Hepatic stellate cell (primary cell): ENCODE measurements at places on chromosomes 7 and 10.

DNA sequence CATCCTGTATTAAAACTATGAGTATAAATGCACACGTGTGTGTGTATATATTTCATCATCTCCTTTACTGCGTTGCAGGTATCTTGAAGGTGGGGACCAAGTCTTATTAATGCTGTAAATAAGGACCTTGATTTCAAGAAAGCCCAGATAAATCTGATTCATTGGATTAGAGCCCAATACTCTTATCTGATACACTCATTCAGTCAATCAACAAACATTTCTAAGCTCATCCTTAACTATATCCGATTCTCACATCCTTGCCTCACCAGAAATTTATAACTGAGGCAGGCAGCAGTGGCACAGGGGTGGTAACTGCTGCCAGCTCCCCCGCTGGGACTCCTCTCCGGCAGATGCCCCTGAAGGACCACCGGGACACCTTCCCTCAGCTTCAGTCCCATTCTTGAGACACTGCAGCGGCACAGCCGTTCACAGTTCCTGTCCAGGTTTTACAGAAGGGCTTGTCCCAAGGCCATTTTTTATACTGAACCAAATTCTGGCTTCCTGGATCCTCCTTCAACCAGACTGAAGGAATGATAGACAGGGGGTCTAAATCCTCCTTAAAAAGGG is 54.0 kb downstream of the BRI3 start:
- no peak for DNase-seq

DNA sequence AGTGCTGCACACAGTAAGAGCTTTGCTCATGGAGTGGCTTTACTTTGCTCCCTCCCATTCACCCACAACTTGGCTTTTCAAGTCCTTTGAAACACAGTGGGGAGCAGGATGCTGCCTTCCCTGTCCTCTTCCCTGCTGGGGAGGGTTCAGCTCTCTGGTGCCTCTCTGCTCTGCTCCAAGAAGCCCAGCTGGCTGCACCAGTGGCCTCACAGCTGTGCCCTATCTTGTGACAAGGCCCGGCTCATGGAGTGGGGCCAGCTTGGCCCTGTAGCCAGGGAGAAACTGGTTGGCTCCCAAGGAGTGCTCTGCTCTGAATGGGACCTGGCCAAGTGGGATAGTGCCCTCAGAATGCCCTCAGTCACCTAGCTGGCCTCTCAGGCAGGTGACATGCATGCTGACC is 212.3 kb upstream of the ZMIZ1 start:
- no peak for DNase-seq

DNA sequence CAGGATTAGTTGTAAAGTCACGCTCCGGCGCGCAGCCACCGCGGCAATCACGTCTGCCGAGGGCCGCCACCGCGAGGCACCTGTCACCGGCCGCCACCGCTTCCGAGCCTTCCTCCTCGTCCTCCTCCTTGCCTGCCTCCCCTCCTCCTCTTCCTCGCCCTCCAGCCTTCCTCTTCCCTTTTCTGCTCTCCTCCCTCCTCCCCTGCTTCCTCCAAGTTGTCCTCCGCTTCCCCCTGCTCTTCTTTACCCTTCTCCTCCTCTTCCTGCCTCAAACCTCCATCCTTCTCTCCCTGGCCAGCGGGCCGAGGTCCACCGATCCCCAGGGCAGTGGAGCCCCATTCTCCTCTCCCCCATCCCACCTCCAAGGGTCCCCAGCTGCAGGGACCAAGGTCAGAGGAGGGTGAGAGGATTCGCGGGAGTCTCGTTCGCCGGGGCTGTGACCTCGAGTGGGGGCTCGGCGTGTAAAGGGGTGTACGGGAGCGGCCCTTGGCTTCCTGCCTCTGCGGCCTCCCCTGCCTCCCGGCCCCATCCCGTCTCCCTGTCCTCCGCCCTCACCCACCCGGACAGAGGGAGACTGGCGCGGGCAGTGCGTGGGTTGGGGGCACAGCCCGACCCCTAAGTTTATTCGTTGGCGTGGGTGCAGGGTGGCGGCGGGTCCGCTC is 89.5 kb upstream of the PAX2 start:
- DNase-seq, result no peak

GRCh38 chr7:99008921-99009530 is 130.7 kb downstream of the TRRAP start:
- DNase-seq, result no peak

DNA sequence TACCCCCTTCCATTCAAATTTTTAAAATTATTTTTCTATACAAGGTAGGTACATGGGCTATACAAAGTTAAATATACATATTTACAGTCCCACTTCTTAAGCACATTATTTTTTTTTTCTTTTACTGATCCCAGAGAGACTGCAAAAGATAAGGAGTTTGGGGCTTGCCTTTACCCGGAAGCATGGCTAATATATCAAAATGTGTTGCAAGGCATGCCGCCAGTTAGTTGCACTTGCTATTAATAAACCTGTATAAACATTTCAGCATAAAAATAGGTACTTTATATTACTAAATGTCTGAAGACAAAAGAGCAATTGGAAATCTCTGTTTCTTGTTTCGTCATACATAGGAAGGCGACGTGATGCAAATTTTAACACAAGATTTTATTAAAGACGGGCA is 21.5 kb upstream of the PDLIM1 start:
- DNase-seq, result no peak

- no peak for DNase-seq
These were observed 110.3 kb downstream of the RNF133 start for GRCh38 chr7:122588621-122589020.

GRCh38 chr7:70215491-70215890 is 617.2 kb downstream of the AUTS2 start:
- DNase-seq, result no peak

DNA sequence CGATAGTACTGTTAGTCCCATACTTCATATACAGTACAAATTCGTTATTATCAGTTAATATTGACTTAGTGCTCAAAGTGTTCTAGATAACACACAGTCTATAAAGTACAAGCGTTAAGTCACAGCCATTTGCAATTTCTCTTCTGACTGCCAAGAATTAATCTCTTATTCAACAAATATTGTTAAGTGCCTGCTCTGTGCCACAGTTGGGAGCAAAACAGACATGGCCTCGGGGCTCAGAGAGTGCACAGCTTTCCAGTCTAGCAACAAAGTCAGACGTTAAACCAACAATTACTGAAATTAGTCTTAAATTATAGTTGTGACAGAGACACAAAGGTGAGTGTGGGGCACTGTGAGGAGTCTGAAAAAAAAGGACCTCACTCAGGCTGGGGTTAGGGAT is 113.0 kb upstream of the DPP6 start:
- DNase-seq, result no peak

DNA sequence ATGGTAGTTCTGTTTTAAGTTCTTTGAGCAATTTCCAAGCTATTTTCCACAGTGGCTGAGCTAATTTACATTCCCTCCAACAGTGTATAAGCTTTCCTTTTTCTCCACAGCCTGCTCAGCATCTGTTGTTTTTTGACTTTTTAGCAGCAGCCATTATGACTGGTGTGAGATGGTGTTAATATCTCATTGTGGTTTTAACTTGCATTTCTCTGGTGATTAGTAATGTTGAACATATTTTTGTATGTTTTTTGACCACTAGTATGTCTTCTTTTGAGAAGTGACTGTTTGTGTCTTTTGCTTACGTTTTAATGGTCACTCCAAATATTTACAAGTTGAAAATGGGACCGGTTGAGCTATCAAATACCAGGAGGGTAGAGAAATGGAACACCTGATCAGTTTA is 20.4 kb downstream of the GNG11 start:
- no peak for DNase-seq

DNA sequence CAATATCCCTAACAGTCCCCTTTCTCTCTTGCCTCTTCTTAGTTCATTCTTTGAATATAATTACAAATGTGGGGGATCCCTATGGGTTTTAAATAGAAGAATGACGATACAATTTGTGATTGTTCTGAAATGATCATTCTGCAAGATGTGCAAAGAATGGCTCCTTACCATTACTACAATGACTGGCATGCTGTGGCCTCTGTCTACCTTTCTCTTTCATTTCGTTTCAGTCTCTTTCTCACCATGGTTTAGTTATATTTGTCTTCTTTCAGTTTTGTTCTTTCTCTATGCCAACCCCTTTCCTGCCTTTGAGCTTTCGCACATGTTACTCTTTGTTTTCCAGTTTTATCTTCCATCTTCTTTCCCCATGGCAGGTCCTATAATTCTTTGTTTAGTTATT is 176.5 kb downstream of the SUGCT start:
- no peak for DNase-seq

DNA sequence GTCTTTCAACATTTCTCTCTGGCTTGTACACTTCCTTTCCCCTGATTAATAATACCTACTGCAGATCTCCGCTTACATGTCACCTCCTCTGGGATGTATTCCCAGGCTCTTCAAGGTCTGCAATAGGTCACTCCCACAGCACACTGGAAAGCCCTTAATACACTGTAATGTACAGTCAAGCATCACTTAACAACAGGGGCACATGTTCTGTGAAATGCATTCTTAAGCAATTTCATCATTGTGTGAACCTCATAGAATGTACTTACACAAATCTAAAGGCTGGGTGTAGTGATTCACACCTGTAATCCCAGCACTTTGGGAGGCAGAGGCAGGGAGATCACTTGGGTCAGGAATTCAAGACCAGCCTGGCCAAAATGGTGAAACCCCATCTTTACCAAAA is 1.9 kb downstream of the COX15 start:
- DNase-seq, result no peak

GRCh38 chr10:90985321-90985933 is 64.5 kb upstream of the ANKRD1 start:
- DNase-seq, result no peak

- DNase-seq, result no peak
These were observed 9.5 kb downstream of the GLI3 start for GRCh38 chr7:42227541-42227935.

DNA sequence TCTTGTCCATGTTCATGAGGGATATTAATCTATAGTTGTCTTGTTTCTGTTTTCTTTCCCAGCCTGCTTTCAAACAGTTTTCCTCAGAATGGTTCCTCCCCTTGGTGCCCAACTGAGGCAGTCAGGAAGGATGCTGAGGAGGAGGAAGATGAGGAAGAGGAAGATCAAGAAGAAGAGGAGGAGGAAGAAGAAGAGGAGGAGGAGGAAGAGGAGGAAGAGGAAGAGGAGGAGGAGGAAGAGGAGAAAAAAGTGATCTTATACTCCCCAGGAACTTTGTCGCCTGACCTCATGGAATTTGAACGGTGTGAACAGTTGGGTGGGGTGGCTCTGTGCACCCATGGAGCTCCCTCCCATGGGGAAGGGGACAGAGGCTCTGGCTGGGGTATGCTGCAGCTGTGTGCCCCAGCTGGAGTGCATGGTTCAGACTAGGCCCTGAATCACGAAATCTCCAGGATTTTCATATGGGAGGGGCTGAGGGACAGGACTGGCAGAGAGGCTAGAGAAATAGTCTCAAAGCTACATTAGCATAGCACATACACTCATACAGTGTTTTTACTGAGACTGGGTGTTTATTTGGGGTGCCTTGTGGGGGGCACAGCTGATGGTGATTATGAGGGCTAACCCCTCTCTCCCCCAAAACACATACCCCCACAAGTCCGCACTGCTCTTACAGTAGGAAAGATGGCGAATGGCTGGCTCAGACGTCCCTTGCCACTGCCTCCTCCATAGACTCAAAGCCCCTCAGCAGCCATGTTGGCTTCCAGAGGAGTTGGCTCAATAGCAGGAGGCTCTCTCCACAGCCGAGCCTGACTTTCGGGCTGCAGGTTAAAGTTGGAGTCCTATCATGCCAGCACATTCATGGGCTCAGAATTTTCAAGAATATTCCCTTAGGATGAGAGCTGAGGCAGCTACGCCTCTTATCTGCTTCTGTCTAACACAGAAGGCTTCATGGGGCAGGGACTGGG is 11.9 kb downstream of the STRA8 start:
- no peak for DNase-seq

DNA sequence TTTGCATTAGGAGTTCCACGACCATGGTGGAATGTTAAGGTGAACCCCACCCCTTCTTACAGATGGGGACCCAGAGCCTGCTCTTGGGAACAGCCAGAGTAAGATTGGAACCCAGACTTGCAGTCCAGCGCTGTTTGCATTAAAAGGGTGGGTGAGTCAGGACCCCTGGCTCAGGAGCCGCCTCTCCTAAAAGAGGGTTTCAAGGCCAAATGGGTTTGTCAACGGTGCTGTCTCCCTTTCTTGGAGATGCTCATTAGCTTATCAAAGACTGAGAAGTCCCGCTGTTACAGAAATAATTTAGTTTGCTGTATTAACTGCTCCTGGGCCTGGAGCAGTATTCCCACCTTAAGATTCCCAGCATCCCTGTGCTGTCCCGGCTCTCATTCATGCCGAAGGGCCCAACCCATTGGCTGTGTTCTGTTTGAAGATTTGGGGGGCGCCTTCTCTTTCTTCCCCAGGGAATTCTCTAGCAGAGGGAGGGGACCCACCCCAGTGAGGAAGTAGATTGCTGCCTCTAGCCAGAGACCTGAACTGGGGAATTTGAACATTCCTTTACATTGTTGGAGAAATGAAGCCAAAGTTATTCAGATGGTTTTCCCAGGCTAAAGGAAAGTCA is 1.8 kb downstream of the MARVELD1 start:
- DNase-seq, result no peak

GRCh38 chr7:110224643-110225042 is 866.3 kb upstream of the LRRN3 start:
- DNase-seq, result no peak

- no peak for DNase-seq
These were observed 94.5 kb downstream of the GRB10 start for GRCh38 chr7:50688226-50688590.

DNA sequence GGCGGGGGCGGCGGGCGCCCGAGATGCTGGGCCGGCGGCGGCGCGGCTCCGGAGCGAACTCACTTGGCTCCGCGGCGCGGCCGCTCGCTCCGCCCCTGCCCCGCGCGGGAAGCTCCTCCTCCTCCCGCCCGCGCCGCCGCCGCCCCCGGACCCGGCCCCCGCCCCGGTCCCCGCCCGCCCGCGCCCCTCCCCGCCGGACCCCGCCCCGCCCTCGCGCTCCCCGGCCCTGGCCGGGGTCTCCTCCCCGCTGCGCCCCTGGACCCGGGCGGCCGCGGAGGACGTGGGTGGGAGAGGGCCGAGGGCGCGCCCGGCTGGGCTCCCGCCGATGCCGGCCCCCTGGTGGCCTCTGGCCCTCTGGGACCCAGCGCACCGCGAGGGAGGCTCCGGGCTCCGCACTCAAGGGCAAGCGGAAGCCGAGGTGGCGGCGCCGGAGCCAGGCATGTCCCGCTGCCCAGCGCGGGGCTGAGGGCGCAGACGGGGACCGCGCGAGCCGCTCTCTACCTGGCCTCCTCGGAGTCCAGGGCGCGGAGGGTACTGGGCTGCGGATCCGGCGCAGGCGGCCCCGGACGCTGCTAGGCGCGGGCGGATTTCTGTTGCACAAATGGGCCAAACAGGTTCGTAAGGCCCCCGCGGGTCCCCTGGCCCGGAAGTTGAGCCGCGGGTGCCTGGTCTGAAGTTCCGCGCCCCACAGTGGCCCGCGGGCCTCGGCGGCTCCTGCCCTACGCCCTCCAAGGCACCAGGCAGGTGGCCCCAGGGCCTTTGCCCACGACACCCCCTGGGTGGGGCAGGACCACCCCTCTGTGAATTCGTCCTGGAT is at the start of gene TCERG1L:
TSS of gene TCERG1L (minus strand) at position 61 of the 817 bp plus-strand sequence. CDS start 86 bp downstream, outside the sequence.
- no peak for DNase-seq

DNA sequence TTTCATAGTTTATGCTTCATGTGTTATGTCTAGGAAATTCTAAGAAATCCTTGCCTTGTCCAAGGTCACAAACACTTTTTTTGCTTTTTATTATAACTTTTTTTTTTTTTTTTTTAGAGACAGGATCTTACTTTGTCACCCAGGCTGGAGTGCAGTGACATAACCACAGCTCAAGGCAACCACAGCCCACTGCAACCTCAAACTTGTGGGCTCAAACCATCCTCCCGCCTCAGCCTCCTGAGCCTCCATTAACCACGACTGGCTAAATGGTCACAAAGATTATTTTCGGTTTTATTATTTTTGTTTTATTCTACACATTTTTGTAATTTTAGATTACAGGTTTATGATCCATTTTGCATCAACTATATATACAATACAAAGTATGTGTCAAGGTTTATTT is 7.1 kb upstream of the FAM204A start:
- no peak for DNase-seq
